ENCODE measurements at places on chromosomes 1 and 21.

DNA sequence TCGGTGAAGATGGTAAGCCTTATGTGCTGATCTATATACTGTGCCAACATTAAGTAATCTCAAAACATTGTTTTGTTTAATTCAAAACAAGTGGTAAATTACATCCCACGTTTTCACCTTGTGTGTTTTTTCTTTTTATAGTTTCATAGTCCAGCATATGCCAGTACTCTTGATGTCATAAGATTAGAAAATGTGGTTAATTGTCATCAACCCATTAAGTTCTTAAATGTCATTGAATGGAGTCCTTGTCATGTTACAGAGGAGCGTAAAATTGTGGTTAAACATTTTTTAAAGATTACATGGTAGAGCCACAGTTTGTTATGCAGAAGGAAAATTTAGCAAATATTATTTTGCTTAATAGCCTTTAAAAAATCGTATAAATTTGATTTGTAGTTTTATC is 93.1 kb downstream of the FNBP1L start:
- no peak for DNase-seq

DNA sequence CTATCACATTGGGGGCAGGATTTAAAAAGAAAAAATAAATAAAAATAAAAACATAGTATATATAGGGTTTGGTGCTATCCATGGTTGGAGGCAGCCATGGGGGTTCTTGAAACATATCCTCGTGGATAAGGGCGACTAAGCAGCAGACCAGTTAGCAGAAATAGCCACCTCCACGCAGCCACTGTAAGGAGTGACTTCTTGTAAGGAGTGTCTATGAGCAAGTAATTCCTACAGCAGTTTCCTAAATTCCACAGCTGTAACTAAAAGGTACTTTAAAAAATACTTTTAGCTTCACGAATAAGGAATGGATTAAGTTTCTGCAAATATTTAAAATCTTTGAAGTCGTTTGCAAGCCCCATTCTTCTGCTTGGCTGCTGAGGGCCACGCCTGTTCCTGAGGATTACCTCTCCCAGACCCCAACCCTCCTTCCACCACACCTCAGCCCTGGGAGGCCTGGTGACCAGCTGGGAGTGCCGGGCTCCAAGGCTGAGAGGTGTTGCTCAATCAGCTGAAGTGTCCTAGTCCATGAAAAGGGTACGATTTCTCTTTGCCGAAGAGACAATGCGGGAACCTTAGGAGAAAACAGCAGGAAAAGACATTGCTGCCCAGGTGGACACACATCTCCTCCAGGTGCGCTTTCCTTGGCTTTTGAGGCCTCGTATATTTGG is 115.3 kb downstream of the ADSS2 start:
- DNase-seq, result no peak

DNA sequence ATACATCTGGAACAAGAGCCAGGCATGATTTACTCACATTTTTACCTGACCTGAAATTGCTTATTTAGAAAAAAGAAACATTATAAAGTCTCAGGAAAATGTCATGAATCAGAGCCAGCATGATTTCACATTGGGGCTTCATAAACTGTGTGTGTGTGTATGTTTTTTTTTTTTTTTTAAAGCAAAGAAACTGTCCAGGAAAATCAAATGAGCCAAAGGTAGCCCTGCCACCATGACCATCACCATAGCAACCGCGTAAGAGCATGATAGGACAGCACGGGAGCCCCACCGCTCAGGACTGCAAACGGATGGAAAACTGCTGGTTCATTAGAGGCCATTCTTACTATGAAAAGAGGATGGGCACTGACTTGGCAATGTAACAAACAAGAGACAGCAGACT is 139.2 kb downstream of the NTMT2 start:
- DNase-seq, result no peak

DNA sequence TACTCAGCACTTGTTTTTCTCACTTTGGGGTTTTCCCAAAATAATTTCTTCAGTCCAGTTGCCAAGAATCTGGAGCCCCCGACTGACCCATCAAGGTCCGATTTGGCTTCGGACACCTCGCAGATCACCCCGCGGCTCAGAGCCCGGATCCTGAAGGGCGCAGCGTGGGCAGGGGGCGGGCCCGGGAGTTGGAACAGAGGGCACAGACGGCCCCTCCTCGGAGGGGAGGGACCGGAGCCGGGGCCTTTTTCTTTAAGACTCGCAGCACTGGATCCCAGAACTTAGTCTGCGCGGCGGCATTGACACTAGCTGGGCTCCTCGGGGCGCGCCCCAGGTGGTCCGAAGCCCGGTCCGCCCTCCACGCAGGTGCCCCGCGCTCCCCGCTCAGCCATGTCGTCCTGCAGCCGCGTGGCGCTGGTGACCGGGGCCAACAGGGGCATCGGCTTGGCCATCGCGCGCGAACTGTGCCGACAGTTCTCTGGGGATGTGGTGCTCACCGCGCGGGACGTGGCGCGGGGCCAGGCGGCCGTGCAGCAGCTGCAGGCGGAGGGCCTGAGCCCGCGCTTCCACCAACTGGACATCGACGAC is at the start of gene CBR3:
TSS of gene CBR3 (plus strand) at position 277 of the 588 bp plus-strand sequence. CDS start at position 391, 114 bp downstream.
- peak; percentile 42 for DNase-seq

DNA sequence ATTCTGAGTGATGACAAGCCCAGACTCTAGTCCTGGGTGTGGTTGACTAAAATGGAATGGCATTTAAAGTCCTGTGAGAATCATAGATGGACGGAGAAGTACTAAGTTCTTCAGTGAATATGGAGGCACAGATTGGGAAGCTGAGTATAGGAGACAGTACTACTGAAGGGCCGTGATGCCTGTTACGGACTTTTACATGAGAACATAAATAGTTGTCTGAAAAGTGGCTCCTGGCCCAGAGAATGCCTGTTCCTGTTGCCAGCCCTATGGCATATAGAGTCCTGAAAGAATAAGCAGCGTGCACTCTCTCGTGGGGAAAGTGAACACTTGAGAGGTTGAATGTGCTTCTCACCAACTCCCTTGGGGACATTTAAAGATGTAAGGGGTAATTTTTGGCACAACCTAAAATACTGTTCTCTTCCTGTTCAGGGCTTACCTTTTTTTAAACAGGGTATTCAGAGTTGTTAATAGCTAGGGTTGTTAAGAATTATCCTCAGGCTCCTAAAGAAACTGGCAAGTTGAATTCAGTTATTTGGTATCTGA is 20.4 kb downstream of the CCT8 start:
- DNase-seq, result no peak

DNA sequence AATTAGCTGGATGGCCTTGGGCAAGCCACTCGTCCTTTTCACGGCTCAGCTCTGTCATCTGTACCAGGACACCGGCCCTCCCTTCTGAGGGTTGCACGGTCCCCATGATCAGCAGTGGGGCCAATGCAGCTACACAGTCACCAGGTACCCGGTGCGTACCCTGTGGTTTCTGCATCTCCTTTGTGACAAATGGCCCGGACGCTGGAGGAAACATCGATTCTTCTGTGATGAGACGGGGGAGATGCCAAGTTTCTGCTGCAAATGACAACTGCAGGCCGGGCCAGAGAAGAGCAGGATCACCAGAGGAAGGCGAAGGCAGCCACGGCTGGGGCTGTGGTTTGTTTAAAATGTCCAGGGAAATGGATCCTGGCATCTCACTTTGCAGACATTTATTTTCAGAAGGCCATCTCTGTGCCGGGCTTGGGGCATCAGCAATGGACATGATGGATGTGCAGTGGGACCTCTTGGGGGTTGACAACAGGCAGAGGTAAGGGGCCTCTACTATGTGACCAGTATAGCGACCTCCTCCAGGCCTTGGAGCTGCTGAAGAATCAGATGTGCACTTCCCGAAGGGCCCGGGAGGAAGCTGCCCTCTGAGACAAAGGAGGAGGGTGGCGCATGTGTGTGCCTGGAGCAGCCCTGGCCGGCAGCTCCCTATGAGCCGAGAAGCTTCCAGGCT is 221.9 kb upstream of the C1orf174 start:
- DNase-seq, result no peak

DNA sequence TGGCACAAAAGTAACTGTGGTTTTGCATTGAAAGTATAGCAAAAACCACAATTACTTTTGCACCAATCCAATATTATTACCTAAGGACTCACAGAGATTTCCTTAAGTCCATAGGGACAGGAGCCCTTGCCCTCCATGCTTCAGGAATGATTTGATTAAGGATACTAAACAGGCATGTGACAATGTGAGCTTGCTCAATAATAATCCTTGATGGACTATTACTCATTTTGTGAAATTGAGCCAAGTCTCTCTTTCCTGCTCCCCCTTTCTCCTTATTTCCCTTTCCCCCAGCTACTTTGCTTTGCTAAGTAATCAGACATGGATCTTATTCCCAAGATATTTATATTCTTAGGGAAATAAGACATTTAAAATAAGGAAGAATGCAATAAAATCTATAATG is 21.6 kb upstream of the RGL1 start:
- no peak for DNase-seq

DNA sequence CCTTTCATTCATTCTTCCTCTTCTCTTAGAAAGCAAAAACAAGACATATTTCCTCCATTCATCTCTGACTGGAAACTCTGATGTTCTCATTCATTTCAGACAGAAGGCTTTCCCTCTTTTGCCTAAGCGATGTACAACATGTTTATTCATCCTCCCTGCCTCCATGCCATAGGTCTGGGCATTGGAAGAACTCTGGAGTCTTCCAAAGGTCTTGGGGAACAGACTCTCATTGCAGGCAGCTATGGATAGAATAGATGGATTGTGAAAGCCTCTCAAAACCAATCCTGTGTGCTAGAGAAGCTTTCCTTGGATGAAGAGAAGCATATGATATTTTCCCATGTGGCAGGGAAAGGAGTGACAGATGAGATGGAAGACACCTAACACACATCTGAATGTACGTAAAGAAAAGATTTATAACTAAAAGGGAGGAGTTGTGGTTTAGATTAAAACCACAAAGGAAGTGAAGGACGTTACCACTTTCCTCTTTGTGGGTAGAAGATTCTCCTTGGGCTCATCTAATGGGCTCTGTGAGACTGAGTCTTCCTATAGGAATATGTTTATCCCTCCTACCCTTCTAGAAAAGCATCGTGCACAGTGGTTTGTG is 38.7 kb downstream of the BCL9 start:
- no peak for DNase-seq

GRCh38 chr1:4210043-4210442 is 310.0 kb upstream of the C1orf174 start:
- no peak for DNase-seq

GRCh38 chr1:77631302-77631701 is 51.2 kb downstream of the ZZZ3 start:
- no peak for DNase-seq

- DNase-seq, result no peak
These were observed 153.9 kb upstream of the DSCAM start for GRCh38 chr21:41000838-41001237.

DNA sequence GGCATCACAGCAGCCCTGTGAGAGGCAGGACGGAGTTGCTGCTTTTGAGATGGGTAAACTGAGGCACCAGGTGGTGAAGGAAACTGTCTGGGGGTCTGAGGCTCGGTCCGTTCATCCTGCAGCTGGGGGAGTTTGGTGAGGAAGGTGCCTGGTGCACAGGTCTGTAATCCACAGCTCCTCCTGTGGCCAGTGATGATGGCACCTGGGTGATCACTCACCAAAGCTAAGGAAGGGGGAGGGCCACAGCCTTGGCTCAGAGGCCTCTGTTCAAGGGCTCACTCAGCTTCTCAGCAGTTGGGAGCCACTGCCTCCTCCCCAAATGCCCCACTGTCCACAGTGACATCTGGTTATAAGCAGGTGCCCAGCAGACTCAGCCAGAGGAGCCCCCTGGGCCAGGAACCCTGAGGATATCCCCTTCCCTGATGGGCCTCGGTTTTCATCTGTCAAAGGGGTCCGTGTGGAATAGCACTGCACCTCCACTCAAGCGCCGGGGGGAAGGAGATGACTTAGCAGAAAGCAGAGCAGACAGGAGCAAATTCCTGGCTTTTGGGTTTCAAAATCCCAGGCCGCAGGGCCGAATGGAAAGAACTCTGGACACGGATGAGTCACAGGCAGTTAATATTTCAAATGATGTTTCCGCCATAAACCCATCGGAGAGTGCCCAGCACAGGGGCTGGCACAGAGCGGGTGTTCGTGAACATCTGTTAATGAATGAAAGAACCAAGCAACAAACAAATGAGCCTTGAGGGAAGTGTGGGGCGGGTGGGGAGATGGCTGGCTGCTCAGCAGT is 82.8 kb downstream of the DMRTB1 start:
- no peak for DNase-seq

- DNase-seq, result no peak
These were observed 973 bp downstream of the KRTAP10-11 start for GRCh38 chr21:44647222-44647552.

DNA sequence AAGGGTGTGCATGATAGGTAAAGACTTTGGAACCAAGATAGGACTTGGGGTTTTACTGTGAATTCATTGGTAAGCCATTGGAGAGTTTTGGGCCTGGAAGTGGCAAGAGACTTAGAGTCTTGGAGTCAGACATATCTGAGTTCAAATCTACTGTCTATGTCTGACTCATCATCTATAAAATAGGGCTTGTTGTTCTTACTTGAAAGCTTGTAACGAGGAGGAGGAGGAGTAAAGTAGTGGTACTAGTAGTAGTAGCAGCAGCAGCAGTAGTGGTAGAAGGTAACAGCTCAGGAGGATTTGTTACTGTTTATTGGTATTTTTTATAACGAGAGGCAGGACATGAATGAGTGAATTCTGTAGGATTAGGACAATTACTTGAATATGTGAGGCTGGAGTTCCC is 62.7 kb downstream of the CACHD1 start:
- no peak for DNase-seq

DNA sequence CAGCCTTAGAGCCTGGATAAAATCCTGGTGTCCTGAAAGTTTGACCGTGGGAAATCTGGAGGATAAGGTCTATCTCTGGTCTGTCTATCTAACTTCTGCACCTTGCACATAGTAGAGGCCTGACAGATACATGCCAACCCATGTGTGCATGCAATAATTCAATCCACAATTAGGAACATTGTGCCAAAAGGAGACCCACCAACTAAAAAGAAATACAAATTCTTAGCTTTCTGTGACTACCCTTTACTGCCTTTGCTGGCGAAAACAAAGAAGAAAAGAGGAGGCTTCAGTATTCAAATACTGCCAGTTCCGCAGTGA is 381 bp upstream of the KLHL20 start:
- no peak for DNase-seq

DNA sequence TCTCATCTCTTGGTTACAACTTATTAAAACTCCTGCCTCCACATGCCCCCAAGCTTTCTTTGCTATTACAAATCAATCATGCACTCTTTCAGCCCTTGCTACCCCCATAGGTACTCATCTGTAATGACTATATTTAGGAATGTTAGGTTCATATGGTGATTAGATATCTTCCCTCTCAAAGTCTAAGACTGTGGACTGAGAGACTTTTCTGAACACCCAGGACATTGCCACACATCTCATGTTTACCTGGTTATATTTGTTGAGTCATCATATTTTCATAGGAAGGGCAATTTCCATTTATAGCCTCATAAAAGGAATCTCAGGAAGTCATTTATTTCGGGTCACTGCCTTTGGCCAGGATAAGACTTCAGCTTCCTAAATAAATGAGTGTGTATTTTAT is 81.5 kb upstream of the LPGAT1 start:
- DNase-seq, result no peak

DNA sequence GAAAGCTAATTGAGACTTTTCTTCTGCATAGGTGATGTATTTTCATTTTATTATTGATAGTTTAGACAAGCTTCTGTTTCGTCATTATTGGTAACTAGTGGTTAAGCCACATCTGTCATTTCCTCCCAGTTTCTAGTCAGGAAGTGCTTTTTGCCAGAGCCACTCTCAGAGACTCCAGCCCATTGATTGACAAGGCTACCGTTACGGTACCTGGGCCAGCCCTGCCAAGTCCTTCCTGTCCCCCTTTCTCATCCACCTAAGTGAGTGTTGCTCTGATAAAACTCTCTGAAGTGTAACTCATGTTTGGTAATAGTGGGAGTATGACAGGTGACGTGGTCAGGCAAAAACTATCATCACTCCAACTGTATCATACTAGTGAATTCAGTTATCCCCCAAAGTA is 29.6 kb upstream of the AGL start:
- no peak for DNase-seq

All from anterior cingulate cortex (tissue), 58 donors.